ENCODE measurements at places on chromosomes 6 and 20.

- no peak for DNase-seq
Measured at GRCh38 chr6:130354322-130354721, 11.5 kb upstream of the TMEM200A start.

DNA sequence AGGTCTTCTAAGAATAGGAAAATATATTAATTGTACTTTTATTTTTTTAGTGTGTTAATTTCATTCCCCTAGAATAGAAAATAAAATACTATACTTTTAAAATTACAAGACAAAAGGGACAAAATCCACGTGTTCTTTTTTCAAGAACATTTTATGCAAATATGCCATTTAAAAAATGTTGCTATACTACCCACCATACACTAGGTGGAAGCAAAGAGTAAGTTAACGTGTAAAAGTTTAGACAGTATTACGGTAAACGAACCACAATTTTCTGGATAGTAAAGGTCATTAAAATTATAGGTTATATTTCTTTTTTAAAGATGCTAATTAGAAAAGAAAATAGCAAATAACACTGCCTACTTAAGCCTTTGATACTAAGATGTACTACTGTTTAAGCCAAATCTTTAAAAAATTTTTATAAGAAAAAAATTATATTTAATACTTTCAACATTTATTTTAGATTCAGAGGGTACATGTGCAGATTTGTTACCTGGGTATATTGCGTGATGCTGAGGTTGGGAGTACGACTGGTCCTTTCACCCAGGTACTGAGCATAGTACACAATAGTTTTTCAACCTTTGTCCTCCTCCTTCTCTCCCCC lies 287.6 kb downstream of the PHF3 start:
- DNase-seq = no peak

DNA sequence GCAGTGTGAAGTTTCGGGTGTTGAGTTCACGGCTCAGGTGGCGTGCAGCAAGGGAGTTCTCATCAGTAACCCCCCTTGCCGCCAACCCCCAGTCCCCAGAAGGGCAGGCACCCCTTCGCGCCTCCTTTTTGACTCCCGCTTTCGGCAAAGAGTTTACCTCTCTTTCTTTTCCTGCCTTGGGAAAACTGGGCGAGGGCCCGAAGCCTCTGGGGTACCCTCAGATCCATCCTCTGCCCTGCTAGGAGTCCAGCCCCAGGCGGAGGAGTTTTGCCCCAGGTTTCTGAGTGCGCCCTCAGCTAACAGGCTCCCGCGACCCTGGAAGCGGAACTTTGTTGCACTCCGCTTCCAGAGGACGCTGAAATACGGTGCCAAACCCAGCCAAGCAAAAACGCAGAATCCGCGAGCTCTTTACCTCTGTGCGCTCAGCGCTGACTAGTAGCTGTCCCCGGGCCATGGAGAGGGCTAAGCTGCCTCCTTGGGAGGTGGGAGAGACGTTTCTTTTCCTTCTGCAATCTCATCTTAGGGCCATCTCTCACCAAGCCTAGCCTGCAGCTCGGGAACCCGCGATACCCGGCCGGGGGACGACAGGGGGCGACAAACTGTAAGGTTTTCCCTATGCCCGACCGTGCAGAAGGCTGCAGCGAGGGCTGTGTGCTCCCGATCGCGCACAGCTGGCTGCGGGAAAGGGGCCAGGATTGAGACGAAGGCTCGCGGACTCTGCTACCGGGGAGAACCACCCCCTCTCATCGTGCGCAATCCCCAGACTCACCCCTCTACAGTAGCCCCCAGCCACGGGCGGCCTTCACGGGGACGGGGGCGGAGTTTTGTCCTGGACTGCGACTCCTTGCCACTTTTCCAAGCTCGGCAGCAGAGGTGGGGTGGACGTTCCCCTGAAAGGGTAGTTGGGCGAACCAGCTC lies 2.7 kb upstream of the PAX1 start:
- peak; percentile 68 for DNase-seq

- no peak for DNase-seq
Measured at GRCh38 chr6:33577718-33578117, 2.4 kb downstream of the BAK1 start.

DNA sequence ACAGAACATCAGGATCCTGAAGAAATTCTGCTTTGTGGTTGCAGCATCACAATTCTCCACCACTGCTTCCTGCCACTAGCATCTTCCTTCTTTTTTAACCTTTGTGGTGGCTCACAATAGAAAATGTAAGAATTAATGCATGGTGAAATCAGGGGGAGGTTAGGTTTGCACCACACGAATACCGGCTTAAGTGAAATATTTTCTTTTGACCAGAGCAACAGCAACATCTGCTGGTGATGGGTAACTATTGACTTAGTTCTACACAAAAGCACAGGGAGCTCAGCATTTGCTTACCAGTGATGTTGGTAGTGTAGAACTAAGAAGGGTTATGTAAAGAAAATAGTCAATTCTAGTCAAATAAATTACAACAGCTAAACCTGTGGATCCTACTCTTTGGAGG lies 280.5 kb downstream of the SYNE1 start:
- no peak for DNase-seq

DNA sequence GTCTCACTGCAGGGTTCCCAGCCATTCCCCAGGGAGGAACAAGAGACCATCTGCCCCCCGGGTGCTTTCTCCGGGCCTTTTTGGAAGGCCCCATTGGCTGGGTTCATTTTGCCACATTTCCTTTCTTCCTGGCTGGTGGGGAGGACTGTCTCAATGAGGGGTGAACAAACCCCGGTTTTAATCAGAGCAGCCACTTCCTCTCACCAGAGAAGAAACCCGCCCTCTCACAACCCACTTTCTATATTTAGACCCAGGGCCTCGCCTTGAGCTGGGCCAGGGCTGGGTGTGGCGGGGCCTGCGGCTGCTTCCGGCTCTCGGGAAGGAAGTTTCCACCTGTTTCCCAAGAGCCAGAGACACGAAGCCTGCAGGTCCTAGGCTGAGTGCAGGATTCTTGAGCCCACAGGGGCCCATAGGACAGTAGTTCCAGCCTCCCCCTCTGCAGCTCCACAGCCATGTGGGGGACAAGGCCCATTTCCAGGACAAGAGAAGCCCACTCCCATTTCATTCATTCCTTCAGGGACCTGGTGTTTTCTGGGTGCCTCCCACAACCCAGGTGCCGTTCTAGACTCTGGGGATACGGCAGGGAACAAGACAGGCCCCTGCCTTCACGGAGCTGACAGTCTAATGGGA lies 41.8 kb downstream of the RBM38 start:
- no peak for DNase-seq

GRCh38 chr20:59817846-59818615 lies 115.4 kb downstream of the SYCP2 start:
- DNase-seq = no peak

GRCh38 chr20:35344354-35344837 lies 52.2 kb upstream of the FAM83C start:
- no peak for DNase-seq

- no peak for DNase-seq
Measured at GRCh38 chr20:11249683-11250082, 575.9 kb upstream of the JAG1 start.

DNA sequence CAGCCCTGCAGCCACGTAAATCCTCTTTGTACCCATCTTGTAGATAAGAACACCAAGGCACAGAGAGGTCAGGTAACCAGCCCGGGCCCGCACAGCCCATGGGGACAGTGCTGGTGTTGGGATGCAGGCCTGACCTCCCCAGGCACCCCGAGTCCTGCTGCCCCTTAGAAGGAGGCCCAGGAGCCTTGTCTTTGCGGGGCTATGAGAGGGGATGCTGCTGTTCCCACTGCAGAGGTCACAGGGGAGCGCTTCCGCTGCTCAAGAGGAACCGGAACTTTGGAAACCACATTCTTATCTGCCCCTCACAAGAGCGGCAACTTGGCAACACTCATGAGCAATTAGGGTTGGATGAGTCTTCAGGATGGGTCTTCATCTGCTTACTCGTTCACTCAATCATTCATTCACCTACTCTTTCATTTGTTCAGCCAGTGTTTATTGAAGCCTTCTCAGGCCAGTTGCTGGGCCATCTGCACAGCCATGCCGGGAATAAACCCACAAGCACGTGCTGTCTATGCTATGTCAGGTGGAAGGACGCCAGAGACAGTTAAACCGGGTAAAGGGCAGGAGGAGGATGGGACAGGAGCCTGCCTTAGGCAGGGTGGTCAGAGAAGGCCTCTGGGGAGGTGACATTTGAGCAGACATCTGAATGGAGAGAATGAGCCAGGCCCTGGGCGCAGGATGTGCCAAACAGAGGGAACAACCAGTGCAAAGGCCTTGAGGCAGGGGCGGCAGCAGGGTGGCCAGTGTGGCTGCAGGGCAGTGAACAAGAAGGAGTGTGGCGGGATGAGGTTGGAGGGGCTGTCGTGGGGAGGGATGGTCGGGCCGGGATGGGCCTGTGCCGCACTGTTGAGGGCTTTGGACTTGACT lies 60.8 kb downstream of the RBM38 start:
- no peak for DNase-seq

DNA sequence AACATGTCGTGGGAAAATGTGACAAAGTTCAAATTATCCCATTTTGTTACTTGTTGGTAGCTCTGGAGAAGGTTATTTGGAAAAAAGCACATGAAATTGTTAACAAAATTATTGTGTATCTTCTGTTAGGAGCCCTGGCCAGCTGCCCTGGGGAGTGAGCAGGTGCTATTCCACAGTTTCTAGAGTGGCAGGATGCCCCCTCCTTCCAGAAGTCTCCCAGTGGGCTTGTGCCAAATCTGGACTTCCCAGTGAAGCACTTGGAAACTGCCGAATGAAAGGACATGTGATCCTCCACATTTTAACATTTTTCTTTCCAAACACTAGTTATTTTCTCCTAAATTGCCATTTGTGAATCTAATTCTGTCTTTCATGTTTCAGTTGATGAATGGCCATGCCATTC lies 66.9 kb upstream of the CLDN20 start:
- no peak for DNase-seq

GRCh38 chr6:7725849-7726415 lies at the start of gene BMP6:
BMP6 (plus strand) TSS chr6:7726099; CDS start chr6:7726956, 857 bp downstream.
- DNase-seq = peak; percentile 75

DNA sequence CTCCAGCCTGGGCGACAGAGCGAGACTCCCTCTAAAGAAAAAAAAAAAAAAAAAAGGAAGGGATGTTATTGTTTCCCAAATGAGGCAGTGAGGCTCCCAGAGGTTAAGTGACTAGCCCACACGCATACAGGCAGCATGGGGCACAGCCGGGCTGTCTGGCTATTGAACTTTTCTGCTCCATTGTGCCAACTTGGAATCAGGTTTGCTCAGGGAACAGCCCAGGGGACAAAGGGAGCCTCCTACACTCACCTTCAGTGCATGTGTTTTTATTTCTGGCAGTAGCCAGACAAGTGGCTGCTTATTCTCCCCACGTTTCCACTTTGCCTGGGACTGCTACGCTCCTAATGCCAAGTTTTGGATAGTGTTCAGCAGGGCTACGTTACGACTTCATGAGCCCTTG lies 10.7 kb downstream of the ETV7 start:
- DNase-seq = no peak

DNA sequence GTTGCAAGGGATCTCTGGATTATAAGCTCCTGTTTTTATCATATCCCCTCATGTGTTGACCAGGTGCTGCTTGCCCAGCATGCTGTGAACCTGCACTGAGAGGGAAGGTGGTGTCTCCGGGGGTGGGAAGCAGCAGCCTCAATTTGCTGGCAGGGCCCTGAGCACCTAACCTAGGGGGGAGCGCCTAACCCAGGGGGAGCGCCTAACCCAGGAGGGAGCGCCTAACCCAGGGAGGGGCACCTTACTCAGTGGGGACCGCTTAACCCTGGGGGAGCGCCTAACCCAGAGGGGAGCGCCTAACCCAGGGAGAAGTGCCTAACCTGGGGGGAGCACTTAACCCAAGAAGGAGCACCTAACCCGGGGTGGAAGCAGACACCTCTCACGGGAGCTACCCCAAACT lies 83.3 kb upstream of the QKI start:
- no peak for DNase-seq

GRCh38 chr6:3406891-3407809 lies 49.7 kb downstream of the SLC22A23 start:
- no peak for DNase-seq

- no peak for DNase-seq
Measured at GRCh38 chr20:33252460-33252859, 16.7 kb downstream of the BPIFA1 start.

DNA sequence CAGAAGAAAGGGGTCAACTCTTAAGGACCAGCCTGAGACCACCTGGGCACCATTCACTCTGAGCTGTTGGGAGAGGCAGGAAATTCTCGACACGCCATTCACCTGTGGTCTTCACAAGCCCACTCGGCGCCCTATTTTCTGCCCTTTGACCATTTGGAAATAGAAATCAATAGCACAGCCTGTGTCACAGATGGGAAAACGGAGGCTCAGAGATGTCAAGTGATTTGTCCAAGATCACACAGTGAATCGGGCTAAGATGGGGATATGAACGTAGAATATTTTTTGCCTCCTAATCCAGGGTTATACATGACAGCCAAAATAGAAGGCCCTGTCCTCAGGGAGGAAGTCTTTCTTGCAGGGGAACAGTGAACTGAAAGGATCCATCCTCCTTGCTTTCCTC lies 3.0 kb upstream of the APOBEC2 start:
- DNase-seq = no peak

DNA sequence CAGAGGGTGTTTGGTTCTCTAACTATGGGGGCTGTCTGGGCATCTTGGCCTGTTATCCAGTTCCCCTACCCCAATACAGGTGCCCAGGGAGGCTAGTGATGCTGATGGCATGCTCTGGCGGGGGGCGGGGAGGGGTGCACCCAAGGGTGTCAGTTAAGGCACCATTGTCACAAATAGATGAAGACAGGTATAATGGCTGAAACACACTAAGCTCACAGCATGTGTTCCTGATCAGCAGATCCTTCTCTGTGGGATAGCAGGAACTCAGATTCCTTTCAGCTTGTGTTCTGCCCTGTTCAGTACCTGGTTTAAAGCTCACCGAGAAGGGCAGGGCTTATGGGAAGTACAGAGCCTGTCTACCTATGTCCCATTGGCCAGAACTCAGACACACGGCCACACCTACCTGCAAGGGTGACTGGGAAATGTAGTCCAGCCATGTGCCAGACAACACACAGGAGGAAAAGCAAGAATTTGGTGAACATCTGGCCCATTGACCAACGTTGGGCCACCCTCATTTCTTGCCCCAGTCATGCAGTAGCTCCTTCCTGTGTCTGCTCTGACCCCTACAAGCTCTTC lies 3.4 kb upstream of the RSPO4 start:
- no peak for DNase-seq

DNA sequence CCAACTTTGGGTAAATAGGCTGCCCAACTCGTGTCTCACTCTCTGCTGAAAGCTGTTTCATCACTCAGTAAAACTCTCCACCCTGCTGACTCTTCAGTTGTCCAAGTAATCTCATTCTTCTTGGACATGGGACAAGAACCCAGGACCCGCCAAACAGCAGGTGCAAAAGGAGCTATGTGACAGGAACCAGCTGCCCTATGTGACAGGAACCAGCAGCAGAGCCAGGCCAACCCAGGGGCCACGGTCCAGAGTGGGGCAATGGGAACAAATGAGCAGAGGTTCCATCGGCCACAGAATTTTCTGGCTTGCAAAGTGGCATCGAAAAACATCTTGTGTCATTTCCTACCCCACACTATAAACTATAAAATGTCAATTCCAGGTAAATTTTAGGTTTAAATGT lies 56.5 kb downstream of the MOXD1 start:
- no peak for DNase-seq

DNA sequence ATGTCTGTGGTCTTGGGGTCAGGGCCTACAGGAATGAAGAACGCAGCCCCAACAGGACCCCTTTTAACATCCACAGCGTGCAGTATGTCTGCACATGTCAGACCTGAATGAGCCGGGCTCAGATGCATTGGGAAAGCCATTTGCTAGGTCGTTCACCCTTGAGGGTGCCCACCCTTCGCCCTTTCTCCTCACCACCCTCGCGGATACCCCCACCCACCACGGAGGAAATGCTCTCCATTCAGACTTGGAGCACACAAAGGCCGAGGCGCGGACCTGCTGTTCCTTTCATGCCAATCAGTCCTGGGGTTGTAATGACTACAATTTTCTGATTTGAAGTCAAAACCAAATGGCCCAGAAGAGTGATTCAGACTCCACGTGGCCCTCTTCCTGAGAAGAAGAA lies 62.7 kb downstream of the EDN3 start:
- DNase-seq = no peak
